Fibroblast of skin of left biceps (primary cell): ENCODE measurements at places on chromosomes 11 and 22.

- no peak for DNase-seq
Measured at GRCh38 chr22:24310969-24311368, 40.3 kb downstream of the SPECC1L start.

GRCh38 chr11:86509588-86509974 is 134.9 kb downstream of the CCDC81 start:
- no peak for DNase-seq

GRCh38 chr11:73553266-73553665 is 44.6 kb downstream of the FAM168A start:
- no peak for DNase-seq

- no peak for DNase-seq
Measured at GRCh38 chr11:31874631-31875191, 63.6 kb upstream of the PAX6 start.

- DNase-seq: no peak
Measured at GRCh38 chr11:84243629-84244263, 957.6 kb upstream of the CCDC90B start.

DNA sequence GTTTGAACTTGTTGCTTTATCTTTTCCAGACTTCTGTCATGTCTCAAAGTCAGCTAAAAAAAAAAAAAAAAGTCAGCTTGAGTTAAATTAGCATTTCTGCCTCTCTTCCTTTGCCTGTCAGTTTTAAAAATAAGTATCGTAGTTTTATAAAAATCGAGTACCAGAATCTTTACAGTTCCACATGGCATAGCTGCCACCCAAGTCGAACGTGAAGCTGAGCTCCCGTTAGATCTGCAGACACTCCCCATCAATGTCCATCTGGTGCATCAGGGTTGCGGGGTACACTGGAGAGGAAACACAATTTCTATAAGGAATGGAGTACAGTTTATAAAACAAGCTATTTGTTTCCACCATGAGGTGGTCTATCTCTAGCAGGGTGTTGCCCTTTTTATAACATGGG is 41.0 kb upstream of the CCND1 start:
- no peak for DNase-seq
